ENCODE measurements at places on chromosomes 11 and 22. TPM values are rescaled to one million over a fixed set of nuclear protein-coding genes. Genes with fewer than 3 reads are reported as not detected.

DNA sequence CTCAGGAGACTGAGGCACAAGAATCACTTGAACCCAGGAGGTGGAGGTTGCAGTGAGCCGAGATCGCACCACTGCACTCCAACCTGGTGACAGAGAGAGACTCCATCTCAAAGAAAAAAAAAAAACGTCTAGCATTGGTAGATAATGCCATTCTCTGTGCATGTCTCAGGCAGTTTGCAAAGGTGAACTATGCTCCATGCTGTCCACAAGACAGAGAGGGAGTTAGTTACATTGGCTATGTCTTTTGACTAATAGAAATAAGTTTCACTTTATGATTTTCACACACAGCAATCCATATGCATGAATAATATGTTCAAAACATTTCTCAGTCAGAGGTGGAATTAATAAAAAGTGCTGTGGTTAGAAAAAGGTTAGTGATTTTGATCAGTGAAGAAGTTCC lies 591.4 kb downstream of the ETS1 start:
- no peak for DNase-seq

DNA sequence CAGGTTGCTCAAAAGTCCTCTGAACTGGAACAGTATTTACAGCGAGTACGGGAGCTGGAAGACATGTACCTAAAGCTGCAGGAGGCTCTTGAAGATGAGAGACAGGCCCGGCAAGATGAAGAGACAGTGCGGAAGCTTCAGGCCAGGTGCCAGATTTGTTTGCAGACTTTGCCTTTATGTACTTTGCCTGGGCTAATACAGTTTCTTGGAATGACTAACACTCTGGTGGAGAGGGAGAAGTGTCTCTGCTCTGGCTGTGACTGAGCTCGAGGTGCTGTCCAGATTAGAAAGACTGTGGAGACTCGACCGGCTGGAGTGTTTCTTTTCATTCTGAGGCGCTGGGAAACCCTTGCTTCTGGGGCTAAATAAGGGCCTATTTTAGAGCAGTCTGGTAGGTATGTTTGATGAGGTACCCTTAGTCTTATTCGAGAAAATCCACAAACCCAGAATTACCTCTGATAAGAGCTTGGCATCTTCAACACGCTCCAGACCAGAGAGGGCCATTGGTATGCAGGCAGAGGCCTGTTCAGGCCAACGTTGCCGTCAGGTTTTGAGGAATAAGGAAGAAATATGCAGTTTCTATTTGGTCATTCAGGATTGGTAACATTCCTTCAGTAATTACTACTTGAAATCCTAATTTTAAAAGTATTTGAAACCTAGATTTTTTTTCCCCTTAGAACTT lies 76.5 kb downstream of the SWAP70 start:
- no peak for DNase-seq

DNA sequence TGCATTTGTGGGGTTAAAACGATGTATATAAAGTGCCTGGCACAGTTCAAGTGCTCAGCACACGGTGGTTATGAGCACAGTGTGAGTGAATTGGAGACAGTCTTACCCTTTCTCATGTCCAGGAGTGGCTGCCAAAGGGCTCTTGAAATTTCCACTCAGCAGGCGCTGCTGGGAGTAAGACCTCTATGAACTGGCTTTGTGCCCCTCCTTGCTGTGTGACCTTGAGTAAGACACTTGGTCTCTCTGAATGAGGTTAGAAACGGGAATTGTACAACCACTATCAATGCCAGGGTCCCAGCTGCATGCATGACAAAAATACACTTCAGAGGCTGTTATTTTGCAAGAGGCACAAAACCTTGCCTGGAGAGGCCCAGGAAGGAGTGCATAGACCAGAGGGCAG lies 86.6 kb downstream of the TSPAN18 start:
- DNase-seq = no peak

- no peak for DNase-seq
Observed at GRCh38 chr11:25327656-25328055, 830.8 kb downstream of the LUZP2 start.

GRCh38 chr11:5846701-5847100 lies 5.0 kb upstream of the OR52E6 start:
- DNase-seq = no peak

- no peak for DNase-seq
Observed at GRCh38 chr11:82765466-82766034, 31.9 kb upstream of the FAM181B start.

GRCh38 chr22:40602231-40602630 lies 34.3 kb downstream of the MRTFA start:
- no peak for DNase-seq

DNA sequence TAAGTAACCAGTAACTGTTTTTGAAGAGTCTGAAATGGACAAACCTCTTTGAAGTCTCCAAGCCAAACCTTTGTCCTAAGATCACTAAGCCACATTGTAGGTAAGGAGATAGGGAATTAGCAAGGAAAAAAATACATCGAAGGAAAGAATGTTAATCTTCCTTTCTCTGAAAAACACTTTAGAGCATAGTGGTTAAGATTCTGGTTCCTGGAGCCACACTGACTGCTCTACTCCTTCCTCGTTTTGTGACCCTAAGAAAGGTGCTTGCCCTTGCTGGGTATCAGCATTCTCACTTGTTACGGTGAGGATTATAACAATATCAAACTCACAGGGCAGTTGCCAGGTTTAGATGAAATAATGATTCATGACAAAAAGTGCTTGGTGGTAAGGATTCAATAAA lies 104.0 kb downstream of the SIK3 start:
- DNase-seq = no peak

GRCh38 chr11:72871119-72871518 lies 56.9 kb downstream of the ATG16L2 start:
- no peak for DNase-seq

GRCh38 chr11:70326365-70326811 lies 55.9 kb downstream of the PPFIA1 start:
- peak; percentile 35 for DNase-seq

GRCh38 chr11:106962995-106963394 lies 55.3 kb downstream of the GUCY1A2 start:
- DNase-seq = no peak

DNA sequence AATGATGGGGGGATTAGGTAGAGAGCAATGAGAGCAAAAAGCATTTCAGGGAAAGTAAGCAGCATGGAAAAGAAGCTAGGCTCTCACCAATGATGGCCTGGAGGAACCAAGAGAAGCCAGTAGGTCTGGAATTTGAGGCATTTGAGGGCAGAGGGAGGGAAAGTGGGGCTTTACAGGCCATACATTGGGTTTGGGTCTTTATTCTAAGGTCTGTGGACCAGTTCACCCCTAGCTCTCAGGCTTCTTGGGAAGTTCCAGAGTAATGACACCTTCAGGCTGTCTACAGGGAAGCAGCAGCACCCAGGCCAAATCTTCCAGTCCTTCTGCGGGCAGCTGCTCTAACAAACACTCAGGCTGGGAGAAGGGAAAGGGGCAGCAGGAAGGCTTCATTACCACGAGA lies 29.4 kb downstream of the ARFGAP2 start:
- no peak for DNase-seq

DNA sequence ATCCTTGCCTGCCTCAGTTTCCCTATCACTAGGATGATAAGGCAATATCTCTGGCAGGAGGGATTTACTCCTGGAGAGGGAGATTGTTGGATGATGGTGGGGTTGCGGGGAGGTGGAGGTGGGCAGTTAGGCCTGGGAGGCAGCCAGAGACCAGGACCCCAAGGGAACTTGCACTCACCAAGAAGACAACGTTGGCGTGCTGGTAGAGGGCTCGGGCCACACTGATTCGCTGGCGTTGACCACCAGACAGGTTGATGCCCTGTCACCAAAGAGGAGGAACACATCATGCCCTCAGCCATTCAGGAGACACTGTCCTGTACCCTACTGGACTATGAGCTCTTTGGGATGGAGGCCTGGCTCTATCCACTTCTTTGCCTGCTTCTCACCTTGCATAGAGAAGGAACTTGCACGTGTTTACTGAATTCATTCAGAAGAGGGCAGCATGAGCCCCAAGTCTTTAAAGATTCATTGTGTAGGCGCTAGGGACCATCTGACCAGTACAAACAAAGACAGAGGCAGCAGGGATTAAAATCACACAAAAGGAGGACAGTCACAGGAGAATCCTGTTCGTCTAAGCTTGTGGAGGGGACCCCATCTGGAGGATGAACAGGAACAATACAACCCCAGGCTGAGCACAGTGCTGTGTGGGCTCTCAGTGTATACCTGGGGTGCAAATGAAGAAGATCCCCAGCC lies 24.2 kb upstream of the KCNJ11 start:
- no peak for DNase-seq

- no peak for DNase-seq
Observed at GRCh38 chr11:60485987-60486386, 6.6 kb upstream of the MS4A12 start.

DNA sequence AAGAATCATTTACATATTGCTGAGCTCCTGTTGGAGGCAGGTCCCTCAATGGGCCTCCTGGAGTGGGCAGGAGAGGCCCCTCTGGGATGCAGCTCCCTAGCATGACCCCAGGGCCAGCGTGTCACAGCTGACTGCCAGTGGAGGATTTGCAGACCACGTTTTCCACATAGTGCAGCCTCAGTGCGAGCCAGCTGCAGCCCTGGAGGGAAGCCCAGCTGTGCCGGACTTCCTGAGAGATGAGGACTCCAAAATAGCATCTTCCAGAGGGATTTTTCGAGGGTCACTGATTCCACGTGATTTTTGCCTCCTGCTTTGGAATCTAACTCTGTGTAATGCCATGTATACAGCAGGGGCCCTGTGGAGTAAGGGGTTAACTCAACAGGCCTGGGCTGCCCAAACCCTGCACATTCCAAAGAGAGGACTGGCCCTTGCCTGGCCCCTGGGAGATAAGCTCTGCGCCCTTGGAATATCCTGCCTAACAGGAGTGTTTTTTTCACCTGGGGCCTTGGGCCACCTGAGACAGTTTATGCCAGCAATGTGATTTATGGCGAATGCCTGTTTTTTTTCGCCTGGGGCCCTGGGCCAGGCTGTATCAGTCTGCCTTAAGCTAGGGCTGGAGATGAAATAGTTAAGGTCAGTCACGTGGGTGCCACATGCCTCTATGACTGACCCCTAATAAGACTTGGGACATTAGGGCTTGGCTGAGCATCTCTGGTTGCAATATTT lies 47.4 kb downstream of the RPS6KA4 start:
- DNase-seq = no peak

- DNase-seq = peak; percentile 29
Observed at GRCh38 chr11:43984519-43985385, 42.3 kb downstream of the C11orf96 start.

- no peak for DNase-seq
Observed at GRCh38 chr11:115164774-115165173, 339.4 kb downstream of the CADM1 start.

DNA sequence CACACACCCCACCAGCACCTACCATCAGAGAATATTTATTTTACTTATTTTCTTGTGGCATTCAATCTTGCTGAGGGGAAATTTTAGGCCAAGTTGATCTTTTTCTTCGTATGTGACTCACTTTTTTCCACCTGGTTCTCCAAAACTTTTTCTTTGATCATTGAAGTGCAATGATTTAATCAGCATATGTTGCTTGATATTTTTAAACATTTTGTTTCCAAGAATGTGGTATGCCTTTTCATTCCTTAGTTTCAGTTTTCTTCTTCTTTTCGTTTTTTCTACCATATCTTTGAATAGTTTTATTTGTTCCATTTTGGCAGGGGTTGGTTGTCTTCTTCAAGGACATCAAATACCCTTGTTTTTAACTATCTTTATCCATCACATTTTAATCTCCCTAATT lies 28.6 kb downstream of the FANCF start:
- no peak for DNase-seq

DNA sequence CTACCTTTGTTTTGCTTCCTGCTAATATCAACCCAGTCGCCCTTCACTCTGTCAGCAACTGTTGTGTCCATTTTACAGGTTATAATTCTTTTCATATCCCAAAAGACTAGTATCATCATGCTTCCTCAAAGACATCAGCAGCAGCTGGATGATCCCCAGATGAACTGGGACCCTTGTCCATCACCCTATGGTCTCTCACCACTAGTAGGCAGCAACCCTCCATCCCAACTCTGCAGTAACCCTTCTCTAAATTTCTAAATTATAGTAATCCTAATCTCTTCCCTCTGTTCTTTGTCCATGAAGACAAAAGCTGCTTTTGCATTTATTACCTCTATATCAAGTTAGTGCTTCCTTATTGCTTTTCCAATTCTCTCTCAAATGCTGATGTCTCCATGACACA lies 1025.8 kb downstream of the FAM181B start:
- DNase-seq = no peak

GRCh38 chr11:128343870-128344269 lies 243.5 kb downstream of the ETS1 start:
- DNase-seq = no peak

GRCh38 chr11:83284501-83285150 lies 1.5 kb downstream of the CCDC90B start:
- DNase-seq = no peak

GRCh38 chr22:48093981-48094380 lies 1331.5 kb downstream of the TBC1D22A start:
- DNase-seq = no peak

DNA sequence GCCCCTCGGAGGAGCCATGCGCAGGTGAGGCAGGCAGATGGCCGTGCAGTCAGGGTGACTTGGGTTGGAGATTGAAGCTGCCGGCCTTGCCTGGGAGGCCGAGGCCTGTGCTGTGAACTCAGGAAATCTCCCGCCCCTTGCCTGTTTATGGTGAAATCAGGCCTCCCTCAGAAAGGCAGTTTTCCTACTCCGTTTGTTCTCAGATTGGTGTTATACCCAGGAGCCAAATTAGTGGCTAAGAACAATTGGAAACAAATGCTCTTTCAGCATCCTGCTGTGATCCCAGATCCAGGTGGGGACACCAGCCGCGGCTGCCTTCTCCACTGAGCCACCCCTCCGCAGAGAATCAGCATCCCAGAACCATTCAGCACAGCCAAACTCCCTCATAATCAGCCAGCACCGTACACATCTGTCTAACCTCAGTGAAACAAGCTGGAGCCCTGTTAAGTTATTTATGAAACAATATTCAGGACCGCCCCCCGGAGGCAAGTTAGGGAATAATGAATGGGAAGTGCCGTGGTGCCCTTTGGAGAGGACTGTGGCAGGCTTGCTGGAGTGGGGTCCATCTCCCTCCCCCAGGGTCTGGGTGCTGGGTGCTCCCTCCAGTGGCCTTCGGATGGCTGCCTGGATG lies 60.0 kb downstream of the PKNOX2 start:
- DNase-seq = no peak

GRCh38 chr22:44493206-44493605 lies 4.8 kb downstream of the RTL6 start:
- DNase-seq = no peak

- DNase-seq = peak; percentile 72
Observed at GRCh38 chr11:113873236-113873626, 2.1 kb downstream of the USP28 start.

GRCh38 chr11:68962527-68963250 lies 18.1 kb downstream of the MRGPRD start:
- no peak for DNase-seq

DNA sequence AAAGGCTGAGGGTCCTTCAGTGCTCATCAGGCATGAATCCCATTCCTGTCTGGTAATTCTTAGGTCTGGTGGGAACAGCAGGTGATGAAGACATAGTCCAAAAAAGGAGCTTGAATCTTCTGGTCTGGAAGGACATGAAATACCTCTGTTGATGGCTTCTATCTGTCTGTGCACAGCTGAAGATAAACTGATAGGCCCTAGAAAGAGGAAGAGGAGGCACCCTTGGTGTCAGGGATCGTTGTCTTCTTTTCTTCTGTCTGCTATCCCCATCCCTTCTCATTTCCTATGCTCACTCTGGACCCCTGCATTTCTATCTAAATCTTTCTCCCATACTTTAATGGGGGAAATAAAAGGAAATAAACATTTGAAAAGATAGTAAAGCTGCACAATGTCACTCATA lies 9.4 kb downstream of the AGBL2 start:
- no peak for DNase-seq

The GSTT2B gene
- 3.4 TPM for total RNA-seq

The C11orf65 gene
- 0.51 TPM for total RNA-seq

The IGSF22 gene
- total RNA-seq = not detected

The KMT5B gene
- total RNA-seq = 20.8 TPM

The PVALB gene
- 1.2 TPM for total RNA-seq

The SEPTIN5 gene
- 15.0 TPM for total RNA-seq

Measured in gastrocnemius medialis (tissue), 4 donors.